ENCODE measurements at places on chromosomes 1 and 21.

DNA sequence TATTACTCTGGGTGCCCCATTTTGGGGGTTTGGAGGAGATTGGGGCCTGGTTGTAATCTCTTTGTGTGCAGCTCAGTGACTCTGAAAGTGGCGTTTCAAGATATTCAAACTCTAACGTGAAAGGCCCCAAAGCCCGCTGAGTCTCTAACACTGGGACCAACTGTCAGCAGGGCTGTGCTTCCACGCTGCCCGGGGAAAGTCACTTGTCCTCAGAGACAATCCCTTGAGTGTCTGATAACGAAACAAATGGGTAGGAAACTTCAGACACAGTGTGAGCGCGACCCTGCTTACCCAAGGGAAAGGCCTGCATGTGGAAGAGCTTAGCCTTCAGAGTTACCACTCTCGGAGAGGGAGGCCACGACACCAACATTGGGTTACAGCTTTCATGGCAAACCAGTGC lies 837 bp downstream of the UBASH3A start:
- no peak for DNase-seq

DNA sequence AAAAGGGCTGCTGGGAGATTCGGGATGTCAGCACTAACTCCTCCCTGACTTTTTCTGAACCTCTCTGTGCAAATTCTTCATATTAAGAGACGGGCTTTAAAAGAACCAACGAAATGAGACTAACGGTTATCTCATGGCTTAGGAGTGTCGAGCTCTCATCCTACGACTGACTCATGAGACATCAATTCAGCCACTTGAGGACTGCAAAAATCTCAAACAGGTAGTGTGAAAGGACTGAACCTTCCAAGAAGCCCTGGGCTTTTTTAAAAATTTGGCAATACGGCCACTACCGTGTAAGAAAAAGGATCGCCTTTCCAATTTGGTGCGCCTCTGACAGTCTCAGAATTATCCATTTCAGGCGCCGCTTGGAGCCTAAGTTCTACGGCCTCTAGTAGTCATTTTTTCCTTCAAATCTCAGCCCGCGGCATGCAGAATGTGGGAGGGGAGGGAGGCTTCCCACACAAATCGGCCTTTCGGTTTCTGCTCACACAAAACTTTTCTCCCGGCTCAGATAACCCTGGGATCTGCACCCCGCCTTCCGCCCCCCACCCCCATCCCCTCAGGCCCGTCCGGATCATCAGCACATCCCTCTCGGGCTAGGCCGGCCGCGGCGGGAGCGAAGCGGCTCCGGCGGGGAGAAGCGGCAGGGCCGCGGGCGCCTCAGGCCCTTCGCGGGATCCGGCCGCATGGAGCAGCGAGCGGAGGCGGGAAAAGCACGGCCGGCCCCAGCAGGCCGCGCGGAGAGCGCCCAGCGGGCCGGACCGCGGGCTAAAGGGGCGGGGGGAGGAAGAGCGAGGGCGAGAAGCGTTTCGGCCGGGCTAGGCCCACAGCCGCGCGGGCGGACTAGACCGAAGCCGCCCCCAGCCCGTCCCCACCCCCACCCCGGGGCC lies 618 bp downstream of the HNRNPR start:
- DNase-seq: no peak

- no peak for DNase-seq
Observed at GRCh38 chr1:15217654-15218053, 29.4 kb upstream of the FHAD1 start.

DNA sequence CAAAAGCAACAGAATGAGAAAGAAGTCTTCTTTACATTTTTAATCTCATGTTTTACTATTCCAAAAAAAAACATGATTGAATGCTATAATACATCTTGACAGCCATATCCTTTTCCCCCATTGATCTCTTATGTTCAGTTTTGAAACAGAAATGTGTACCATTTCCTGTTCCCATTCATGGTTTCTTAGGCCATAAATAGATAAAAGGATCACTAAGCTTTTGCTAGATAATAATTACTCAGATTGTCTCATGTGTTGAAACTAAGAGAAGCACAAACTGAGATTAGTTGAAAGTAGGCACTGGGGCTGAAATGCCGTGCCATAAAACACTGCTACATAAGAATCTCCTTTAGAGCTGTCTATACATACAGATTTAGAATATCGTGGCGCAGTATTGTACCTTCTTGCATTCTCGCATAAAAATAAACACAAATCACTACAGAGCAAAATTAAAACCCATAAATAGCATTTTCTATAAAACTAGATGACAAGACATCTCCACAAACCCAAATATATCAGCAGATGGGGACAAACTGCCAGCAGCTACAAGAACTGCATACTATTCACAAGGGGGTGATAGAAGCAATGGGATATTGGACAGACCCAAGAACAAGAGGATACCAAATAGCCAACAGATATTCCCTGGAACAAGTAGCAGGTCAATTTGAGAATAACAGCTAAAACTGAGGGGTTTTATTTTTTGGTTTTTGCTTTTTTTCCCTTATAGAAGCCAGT lies 405.3 kb upstream of the PRMT6 start:
- DNase-seq: no peak

- DNase-seq: no peak
Observed at GRCh38 chr1:158323866-158324265, 7.5 kb downstream of the CD1B start.

DNA sequence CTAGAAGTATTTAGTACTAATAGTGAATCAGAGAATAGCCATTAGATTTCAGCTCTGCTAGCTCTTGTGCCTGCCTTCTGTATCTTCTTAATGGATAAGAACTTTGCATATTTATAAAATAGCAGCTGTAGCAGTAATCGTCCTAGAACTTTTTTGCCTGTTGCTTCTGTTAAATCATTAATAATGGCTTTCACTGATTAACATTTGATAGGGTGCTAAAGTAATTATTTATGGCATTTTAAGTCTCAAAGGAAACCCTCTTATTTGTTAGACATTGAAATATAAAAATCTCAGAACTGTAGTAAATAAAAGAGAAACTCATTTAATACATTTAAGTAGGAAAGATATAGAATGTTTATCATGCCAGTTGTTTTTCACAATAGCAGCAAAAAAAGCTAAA lies 27.0 kb downstream of the SPEN start:
- no peak for DNase-seq

- no peak for DNase-seq
Observed at GRCh38 chr1:110450929-110451328, at the start of gene PROK1. PROK1 (plus strand) TSS chr1:110451149; CDS start chr1:110451217, 68 bp downstream.

- DNase-seq: no peak
Observed at GRCh38 chr1:94296018-94296417, 58.6 kb upstream of the ARHGAP29 start.

DNA sequence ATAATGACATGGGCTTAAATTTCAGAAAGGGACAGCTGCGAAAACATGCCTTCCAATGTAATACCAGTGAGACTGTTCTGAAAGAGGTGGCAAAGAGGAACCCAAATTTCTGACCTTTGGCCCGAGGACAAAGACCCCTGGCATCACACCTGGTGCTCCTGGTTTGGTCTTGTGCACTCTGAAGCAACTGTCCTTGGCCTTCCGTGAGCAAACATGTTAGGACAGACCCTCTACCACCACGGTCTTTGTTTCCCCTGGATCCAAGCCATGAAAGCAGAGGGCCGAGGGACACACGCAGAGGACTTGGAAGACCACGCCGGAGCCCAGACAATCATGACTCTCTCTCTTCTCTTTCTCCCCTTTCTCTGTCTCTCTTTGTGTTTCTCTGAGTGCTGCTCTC lies 6.0 kb downstream of the REG4 start:
- DNase-seq: no peak

- no peak for DNase-seq
Observed at GRCh38 chr1:163170331-163170730, 32.4 kb downstream of the RGS5 start.

DNA sequence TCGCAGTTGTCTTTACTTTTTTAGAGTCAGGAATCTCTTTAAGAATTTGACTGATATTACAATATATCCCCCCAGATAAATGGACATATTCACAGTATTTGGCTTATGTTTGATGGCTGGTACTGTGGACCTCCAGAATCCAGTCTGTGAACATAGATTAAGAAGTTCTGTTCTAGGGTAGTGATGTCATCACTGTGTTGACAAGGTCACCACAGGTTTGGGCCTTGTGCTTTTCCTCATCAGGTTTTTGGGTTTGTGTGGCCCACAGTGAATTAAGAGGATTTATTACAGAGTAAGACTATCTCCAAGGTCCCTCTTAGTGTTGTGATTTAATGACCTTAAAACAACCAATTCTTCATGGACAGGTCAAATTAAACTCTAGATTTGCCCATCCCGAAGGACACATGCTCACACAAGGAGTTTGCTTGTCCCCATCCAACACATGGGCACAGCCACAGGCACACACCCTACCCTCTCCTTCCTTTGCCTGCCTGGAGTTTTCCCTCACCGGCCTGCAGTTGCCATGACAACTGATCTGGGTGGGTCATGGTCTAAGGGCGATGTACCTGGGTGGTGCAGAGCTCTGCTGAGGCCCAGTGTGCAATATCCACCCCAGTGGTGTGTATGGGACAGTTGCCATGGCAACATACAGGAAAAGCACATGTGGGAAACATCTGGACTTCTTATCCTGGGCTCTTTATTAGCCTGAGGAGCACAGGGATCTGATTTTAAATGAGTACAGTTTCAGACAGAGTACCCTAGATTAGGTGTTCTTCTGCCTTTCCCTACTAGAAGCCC lies 98.6 kb downstream of the NAV1 start:
- no peak for DNase-seq

- DNase-seq: no peak
Observed at GRCh38 chr1:194281376-194281775, 1095.0 kb upstream of the B3GALT2 start.

DNA sequence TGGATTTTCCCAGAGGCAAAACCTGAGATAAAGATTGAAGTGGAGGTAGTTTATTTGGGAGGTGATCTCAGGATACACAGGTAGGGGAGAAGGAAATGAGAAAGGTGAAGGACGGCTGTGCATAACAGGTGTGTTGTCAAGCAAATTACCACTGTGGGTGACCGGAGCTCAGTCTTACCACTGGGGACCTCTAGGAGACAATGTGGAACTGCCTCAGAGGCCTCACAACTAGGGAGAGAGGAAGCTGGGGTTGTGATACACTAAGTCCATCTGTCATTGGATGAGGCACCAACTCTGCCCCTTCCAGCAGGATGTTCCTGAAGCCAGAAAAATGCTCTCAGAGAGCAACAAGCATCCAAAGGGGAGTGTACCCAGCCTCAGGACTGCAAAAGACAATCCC lies 32.6 kb downstream of the GRIK3 start:
- DNase-seq: no peak

- no peak for DNase-seq
Observed at GRCh38 chr1:82921759-82922158, 1077.2 kb downstream of the TTLL7 start.

DNA sequence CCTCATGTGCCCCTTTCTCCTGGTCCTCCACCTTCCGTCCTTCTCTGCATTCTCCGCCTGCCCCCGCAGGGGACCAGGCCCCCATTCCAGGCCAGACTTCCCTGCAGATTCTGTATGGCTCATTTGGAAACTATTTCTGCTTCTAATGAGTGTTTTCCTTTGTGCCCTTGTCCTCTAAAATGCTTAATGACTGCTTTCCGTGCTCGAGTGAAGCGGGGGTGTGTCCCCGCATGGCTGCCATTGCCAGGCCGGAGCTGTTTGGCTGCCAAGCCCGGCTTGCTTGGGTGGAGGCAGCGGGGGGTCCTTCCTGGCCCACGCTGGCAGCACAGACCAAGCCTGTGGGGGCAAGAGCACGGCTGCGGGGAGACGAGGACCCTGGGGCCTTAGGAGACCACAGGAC lies 299.3 kb upstream of the VAMP3 start:
- no peak for DNase-seq

- no peak for DNase-seq
Observed at GRCh38 chr1:44894591-44894990, 51.5 kb upstream of the PTCH2 start.

- DNase-seq: no peak
Observed at GRCh38 chr21:26131554-26131953, 39.0 kb downstream of the APP start.

DNA sequence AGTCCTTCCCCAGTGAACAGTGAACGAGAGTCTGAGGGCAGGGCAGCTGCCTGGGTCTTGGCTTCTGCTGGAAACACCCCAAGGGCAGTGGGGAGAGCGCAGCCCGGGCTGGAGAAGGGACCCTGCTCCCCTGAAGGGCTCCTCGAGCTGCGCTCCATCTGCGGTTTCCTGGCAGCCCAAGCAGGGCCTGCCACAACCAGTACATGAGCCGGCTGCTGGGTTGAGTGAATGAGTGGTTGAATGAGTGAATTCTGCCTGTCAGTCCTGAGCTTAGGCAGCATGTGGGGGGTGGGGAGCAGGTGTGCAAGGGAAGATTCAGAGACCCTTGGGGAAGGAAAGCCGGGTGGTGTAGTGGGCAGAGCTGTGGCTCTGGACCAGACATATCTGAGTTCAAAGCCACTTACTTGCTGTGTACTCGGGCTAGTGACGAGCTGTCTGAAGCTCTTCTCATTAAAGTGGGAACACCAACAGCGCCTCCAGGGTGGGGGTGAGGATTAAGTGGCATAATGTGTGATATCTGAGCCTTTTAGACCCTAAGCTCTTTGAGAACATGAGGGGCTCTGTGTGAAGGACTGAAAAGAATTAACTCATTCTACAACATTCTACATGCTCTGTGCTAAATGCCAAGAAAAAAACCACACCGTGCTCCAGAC lies 3.7 kb downstream of the OPRD1 start:
- DNase-seq: no peak

DNA sequence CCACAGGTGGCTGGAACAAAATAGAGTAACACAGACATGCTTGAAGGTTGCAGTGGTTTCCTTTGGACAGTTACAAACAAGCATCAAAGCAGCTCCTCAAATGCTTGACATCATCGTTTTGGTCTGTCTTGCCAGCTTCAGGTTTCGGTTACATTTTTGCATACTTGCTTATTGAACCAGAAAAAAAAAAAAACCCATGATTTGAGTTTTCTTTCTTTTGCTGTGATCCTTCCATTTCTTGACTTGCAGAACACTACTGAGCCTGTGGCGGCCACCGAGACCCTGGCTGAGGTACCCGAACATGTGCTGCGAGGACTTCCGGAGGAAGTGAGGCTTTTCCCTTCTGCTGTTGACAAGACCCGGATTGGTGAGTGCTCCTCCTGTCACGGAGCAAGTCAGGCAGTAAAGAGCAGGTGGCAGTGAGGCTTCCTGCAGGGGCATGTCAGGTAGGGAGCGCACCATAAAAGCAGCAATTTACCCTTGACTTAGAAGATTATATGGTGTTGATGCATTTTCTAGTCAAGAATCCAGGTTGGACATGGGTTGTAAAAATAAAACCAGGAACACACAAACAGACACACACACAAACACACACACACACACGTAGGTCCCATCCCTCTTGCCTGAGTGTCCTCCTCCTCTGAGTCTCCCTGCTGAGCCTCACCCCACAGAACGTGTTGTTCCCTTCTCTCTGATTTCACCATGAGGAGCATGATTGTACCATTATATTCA lies 30.9 kb downstream of the PRDM2 start:
- DNase-seq: peak; percentile 58

DNA sequence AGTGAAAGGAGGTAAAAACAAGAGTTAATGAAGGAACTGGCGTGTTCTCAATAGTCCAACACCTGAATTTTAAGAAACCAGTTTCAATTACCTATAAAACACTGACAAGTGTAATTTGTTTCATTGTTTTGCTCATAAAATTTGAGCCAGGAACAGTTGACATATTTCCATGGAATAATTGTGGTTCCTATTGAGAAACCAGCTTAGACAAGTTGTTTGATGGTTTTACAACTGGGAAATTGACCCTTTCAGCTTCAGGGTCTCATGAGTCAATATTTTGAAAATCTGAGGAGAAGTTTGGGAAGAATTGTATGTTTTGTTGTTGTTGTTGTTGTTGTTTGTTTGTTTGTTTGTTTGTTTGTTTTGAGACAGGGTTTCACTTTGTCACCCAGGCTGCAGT lies 69.1 kb upstream of the GADD45A start:
- DNase-seq: no peak

Data from activated CD8-positive, alpha-beta memory T cell treated with anti-CD3 and anti-CD28 coated beads for 1 hour (primary cell).